ENCODE measurements at places on chromosomes 2 and 18.

- DNase-seq = no peak
Measured at GRCh38 chr2:64226611-64227010, 82.4 kb upstream of the PELI1 start.

- DNase-seq = no peak
Measured at GRCh38 chr2:102832789-102833188, 71.0 kb downstream of the TMEM182 start.

DNA sequence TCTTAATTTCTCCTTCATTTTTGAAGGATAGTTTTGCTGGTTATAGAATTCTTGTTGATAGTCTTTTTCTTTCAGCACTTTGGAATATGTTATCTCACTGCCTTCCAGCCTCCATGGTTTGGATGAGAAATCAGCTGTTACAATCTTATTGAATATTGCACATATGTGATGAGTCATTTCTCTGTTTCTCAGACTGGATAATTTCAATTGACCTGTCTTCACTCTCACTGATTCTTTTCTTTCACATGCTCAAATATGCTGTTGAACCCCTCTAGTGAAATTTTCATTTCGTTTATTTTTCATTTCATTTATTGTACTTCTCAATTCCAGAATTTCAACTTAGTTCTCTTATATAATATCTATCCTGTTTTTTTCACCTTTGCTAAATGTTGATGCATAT is 22.2 kb downstream of the PDK1 start:
- DNase-seq = no peak

DNA sequence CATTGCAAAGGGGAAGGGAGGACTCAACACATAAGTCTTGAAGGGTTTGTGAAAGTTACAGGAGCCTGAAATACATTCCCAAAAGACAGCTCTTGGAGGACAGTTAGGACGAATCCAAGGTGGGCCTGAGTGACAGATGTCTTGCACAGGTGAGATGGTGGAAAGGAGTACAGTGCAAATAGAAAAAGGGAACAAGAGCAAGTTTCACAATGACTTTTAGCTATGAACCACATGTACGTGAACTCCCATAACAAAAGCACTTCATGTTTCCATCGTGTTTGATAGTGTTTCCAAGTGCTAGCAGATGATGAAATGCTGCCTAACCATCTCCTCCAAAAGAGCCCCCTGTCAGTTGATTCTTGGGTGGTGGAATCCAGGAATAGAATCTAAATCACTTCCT is 1.8 kb downstream of the IL18RAP start:
- no peak for DNase-seq

GRCh38 chr2:47336259-47337238 is 66.4 kb upstream of the MSH2 start:
- no peak for DNase-seq

GRCh38 chr2:46552528-46552927 is 73.2 kb downstream of the TMEM247 start:
- DNase-seq = no peak

GRCh38 chr2:197307236-197307932 is 3.2 kb downstream of the ANKRD44 start:
- no peak for DNase-seq

- DNase-seq = no peak
Measured at GRCh38 chr2:174748948-174749347, 15.3 kb downstream of the CHRNA1 start.

- no peak for DNase-seq
Measured at GRCh38 chr2:42752816-42753813, 10.8 kb downstream of the OXER1 start.

GRCh38 chr18:51133580-51134160 is 63.8 kb downstream of the MEX3C start:
- DNase-seq = no peak

- no peak for DNase-seq
Measured at GRCh38 chr2:178202927-178203326, 8.6 kb downstream of the OSBPL6 start.

GRCh38 chr18:8786483-8787370 is 81.4 kb downstream of the MTCL1 start:
- DNase-seq = no peak

GRCh38 chr2:64913357-64913869 is 75.8 kb upstream of the SLC1A4 start:
- no peak for DNase-seq

GRCh38 chr2:240121190-240121589 is 14.9 kb downstream of the COPS9 start:
- DNase-seq = no peak

DNA sequence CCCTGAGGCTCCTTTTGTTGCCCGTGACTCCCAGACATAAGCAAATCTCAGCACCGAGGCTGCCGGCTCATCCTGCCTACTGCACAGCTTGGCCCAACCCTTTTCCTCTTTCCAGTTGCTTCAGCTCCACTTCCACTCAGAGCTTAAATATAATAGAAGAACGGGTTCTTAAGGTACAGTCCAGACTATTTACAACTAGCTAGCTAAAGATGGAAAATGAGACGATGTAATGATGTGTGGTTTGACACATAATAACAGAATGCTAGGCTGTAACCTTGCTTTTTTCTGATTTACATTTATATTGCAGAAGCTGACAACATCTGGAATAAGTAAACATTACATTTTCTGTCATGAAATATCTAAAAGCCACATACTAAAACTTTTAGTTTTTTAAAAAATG is 26.9 kb upstream of the ATP9B start:
- DNase-seq = no peak

GRCh38 chr2:199136681-199137080 is 321.1 kb downstream of the SATB2 start:
- DNase-seq = no peak

DNA sequence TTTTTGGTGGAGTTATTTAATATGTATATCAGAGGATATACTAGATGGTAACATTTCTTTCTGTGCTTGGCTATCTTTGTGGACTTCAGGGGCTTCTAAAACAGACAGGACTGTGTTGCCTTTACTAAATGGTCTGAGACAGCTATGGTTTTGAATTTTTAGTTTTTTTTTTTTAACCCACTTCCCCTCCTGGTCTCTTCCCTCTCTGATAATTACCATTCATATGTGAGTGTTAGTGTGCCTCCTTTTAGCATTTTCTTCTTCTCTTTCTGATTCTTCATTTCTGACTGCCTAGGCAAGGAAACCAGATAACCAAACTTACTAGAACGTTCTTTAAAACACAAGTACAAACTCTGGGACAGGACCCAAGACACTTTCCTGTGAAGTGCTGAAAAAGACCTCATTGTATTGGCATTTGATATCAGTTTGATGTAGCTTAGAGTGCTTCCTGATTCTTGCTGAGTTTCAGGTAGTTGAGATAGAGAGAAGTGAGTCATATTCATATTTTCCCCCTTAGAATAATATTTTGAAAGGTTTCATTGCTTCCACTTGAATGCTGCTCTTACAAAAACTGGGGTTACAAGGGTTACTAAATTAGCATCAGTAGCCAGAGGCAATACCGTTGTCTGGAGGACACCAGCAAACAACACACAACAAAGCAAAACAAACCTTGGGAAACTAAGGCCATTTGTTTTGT is 52.7 kb downstream of the SMAD4 start:
- no peak for DNase-seq

GRCh38 chr2:11532416-11533055 is 1.3 kb upstream of the GREB1 start:
- DNase-seq = no peak

DNA sequence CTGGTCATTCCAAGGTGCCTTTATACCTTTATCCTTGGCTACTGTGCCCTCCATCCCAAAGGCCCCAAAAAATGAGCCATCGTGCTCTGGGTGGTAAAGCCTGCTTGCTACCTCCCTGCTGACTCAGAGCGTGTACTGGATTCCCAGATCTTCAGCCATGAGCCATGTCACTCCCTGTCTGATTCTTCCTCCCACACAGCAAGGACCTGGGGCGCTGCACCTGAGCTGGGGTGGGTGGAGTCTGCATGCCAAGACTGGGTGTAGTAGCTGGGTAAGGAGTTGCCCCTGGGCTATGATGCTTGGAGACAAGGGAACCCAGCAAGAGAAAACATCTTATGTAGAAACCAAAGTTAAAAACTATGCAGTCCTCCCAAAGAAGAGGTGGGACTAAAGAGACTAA is 37.2 kb upstream of the APCDD1 start:
- DNase-seq = no peak

- no peak for DNase-seq
Measured at GRCh38 chr18:2871111-2871720, 24.4 kb downstream of the EMILIN2 start.

DNA sequence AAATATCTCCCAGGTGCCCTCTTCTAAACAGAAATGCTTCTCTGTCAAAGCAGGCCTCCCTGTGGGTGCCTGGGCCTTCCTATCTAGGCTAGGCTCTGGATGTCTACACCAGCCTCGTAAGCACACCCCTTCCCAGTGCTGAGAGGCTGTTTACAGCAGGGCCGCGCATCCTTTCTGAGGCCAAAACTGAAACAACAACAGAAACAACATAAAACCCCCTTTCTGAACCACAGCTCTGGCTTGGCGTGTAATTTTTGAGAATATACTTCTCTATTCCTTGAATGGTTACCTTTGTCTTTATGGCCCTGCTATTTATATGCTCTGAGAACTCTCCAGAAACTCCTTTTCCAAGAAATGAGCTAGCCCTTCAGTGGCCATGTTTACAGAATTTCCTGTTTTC is 118.4 kb downstream of the BCL2L11 start:
- no peak for DNase-seq

DNA sequence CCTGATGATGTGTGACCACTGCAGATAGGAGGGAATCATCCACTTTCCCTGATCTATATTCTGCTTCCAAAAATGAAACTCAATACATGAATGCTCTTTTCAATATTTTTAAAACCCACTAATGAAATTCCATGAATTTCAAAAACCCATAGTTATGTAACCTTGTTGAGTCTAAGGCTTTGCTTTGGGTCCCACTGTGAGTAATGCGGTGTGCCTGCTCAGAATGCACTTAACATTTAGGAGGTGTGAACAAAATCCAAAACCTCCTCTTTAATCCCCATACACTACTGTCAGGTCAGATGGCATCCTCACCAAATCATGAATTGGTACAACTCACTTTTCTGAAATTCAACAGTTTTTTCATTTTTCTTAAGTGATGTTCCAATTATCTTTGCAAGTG is 50.4 kb downstream of the CCDC93 start:
- no peak for DNase-seq

GRCh38 chr18:70411876-70412435 is 123.1 kb downstream of the SOCS6 start:
- no peak for DNase-seq

DNA sequence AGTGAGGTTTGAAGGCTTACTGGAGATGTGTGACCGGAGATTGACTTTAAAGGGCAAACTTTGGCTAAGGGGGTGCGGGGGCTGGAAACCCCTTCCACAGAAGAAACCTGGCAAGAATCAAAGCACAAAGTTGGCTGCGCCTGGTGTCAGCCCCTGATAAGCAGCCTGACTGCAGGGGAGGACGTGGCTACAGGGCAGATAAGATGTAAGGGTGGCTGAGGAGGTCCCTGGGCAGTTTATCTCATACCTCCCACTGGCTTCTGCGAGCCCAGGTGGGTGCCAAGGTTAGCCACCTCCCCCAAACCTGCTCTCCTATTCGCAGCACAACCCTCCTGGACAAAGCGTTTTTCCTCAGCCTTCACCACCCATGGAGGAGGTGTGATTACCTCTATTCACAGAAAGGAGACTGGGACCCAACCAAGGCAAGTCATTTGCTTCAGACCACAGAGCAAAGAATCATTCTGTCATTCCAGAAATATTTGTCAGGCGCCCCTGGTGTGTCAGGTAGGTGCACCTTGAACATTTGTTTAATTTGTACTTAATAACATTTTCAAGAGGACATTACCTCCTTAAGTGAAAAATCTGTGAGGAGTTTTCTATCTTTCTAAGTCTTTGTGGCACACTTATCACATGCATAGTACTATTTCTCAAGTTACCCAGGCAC is 73.1 kb upstream of the IL1R1 start:
- no peak for DNase-seq

GRCh38 chr2:130372055-130372832 is 16.4 kb downstream of the PTPN18 start:
- peak; percentile 96 for DNase-seq

- DNase-seq = no peak
Measured at GRCh38 chr2:151649400-151649799, 84.9 kb downstream of the NEB start.

GRCh38 chr2:20650393-20650876 is 463 bp downstream of the HS1BP3 start:
- DNase-seq = no peak

DNA sequence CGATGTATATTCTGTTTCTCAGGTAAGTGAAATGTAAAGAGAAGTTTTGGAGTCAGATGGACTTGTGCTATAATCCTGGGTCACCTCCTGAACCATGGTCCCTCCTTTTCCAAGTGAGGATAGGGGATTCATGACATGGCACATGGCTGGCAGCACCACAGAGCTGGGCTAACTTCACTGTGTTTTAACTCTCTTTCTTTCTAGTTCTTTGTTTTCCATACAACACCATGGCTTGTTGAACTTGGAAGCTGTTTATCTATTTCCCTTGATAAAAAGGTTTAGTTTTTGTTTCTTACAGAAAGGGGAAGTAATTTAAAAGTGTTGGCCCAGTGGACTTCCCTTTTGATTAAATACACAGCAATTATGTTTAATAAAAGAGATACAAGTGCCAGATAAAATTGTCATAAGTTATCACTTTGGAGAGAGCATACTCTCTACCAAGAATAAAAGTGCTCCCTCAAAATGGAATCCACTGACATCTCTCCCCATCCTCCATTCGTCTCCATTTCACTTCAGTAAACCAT is 90.4 kb downstream of the PLCL1 start:
- no peak for DNase-seq

DNA sequence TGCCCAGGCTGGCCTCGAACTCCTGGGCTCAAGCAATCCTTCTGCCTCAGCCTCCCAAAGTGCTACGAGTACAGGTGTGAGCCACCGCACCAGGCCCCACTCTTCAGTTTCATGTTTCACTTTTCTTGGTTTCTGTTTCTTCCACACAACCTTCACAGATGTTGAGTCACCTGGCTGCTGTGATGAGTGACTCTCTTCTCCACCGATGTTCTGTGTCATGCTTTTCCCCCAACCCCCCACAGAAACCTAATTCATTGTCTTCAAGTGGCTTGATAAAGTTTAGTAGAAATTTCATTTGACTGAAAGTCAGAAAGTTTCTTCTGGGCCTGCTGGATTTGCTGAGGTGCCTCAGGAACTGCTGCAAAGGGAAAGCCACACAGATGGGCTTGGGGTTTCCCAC is 78.5 kb downstream of the SPHKAP start:
- DNase-seq = no peak

- no peak for DNase-seq
Measured at GRCh38 chr2:182101263-182101662, 115.6 kb downstream of the PPP1R1C start.

- DNase-seq = no peak
Measured at GRCh38 chr2:46239847-46240181, 57.4 kb upstream of the EPAS1 start.

GRCh38 chr18:59301929-59302328 is 16.5 kb downstream of the CPLX4 start:
- DNase-seq = no peak

- peak; percentile 30 for DNase-seq
Measured at GRCh38 chr2:198499539-198499938, 695.1 kb downstream of the PLCL1 start.

Measured in Right ventricle myocardium inferior (tissue), 1 donor.